ENCODE measurements at places on chromosomes 4 and X.

- no peak overlapping the region for H3K4me3 ChIP-seq
- H3K36me3 ChIP-seq = peaks cover 17% of the 10 kb centered on the region
- no peak overlapping the region for H3K27ac ChIP-seq
- DNase-seq = no peak
- H3K4me1 ChIP-seq = peaks cover under 1% of the 10 kb centered on the region
- H3K27me3 ChIP-seq = no peaks in the 10 kb centered on the region
Measured at GRCh38 chr4:6160536-6160935, 39.8 kb downstream of the JAKMIP1 start.

DNA sequence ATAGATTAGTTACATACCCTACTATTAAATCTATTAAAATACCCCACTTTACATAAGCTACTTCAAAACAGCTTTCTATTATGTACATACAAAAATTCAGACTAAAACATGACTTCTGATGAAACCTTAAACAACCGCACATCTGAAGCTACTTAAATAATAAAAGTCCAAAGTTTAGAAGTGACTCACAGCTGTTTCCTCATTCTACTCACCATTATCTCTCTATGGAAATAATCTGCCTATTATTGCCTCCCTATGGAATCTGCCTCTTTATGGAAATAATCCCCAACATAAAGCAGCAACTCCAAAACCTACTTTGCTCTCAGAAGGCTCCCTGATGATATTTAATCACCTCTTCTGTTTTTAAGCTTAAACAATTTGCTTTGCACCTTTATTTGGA, 15.7 kb upstream of the BANK1 start:
- no peak overlapping the region for H3K4me3 ChIP-seq
- H3K27ac ChIP-seq = no peak overlapping the region

GRCh38 chr4:8262637-8263322, 6.8 kb upstream of the HTRA3 start:
- H3K36me3 ChIP-seq = no peaks in the 10 kb centered on the region
- no peak overlapping the region for H3K27ac ChIP-seq
- no peaks in the 10 kb centered on the region for H3K27me3 ChIP-seq
- H3K4me1 ChIP-seq = no peaks in the 10 kb centered on the region
- no peak for DNase-seq
- H3K4me3 ChIP-seq = no peak overlapping the region

- H3K4me1 ChIP-seq = peaks cover 4% of the 10 kb centered on the region
- no peaks in the 10 kb centered on the region for H3K27me3 ChIP-seq
- no peak for DNase-seq
- no peak overlapping the region for H3K4me3 ChIP-seq
Measured at GRCh38 chr4:48801016-48801715, 21.1 kb upstream of the FRYL start.

- DNase-seq = no peak
- H3K27me3 ChIP-seq = no peaks in the 10 kb centered on the region
- no peak overlapping the region for H3K27ac ChIP-seq
- no peak overlapping the region for H3K4me3 ChIP-seq
Measured at GRCh38 chrX:133171962-133172708, 46.0 kb downstream of the TFDP3 start.

- H3K27me3 ChIP-seq = no peaks in the 10 kb centered on the region
- H3K27ac ChIP-seq = no peak overlapping the region
- H3K4me1 ChIP-seq = no peaks in the 10 kb centered on the region
- H3K36me3 ChIP-seq = no peaks in the 10 kb centered on the region
Measured at GRCh38 chrX:135543172-135543571, 22.7 kb downstream of the INTS6L start.

DNA sequence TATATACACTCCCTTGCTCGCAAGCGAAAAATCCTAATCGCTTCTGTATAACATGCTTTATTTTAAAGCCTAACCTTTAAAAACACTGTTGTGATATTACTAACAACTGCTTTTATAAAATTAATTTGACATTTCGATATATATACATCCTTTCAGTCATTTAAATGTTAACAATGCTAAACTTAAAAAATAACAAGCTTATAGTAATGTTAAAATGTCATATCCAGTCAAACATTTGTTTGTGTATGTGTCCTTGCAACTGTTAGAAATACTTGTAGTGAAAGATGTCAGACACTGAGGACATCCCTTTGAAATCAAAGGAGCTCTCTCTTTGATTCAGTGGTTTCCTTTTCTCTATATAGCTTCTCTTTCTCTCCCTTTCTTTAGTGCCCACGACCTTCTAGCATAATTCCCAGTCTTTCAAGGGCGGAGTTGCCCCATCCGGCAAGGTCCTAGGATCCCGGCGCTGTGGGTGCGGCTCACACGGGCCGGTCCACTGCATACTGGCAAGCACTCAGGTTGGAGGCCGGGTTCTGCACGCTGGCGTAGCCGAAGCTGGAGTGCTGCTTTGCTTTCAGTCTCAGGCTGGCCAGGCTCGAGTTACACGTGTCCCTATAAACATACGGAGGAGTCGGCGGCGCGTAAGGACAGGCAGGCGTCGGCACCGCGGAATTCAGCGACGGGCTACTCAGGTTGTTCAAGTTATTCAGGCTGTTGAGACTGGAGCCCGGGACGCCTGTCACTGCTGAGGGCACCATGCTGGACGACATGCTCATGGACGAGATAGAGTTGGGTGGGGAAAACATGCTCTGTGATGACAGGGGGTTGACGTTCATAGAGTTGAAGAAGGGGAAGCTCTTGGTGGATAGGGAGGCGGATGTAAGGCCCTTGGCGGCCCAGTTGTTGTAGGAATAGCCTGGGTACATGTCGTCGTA, 5.0 kb downstream of the PITX2 start:
- DNase-seq = peak; percentile 88
- peaks cover 77% of the 10 kb centered on the region for H3K27me3 ChIP-seq
- no peaks in the 10 kb centered on the region for H3K36me3 ChIP-seq
- no peaks in the 10 kb centered on the region for H3K4me1 ChIP-seq

DNA sequence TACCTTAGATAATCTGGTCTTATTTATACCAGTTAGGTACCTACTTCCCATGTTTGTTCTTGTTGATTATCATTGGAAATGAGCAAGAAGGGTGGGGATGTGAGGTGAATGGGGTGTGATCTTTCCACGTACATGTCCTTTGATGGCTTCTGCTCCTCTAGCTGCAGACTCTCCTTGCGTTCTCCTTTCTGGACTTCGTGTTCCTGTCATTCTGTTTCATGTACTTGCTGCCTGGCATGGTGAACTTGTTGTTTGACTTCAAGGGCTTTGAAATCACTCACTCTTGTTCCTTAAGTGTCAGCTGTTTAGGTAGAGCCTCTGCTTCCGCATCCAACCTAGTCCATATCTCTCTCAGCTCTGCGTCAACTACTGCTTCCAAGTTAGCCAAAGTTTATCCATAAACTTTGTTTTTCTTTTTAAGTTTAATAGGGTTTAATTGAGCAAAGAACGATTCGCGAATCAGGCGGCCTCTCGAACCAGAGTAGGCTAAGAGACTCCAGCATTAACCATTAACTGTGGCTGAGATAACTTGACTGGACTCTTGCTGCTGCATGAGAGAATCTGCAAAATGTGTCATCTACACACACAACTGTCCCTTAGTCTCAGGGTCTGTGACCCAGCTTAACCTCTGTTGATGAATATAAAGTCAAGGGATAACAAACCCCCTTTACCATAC, 42.8 kb downstream of the FHL1 start:
- H3K27me3 ChIP-seq = no peaks in the 10 kb centered on the region
- no peak for DNase-seq
- no peak overlapping the region for H3K27ac ChIP-seq

DNA sequence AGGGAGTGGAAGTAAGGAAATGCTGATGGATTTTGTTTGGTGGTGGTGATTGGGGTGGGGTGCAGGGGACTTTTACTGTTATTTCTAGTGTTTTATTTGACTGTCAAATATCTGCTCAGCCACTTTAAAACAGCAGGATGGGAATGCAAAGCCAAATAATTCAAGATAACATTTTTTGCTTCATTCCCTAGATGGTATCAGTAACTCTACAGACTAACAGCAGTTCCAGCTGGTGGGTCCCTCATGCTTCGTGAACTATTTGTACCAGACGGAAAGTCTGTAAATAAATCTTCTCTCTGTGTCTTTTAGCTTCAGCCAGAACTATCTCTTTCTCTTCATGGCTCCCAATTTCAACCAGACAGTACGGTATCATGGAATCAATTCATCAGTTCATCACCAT, 27.5 kb downstream of the GPR143 start:
- H3K27ac ChIP-seq = no peak overlapping the region
- no peak for DNase-seq
- peaks cover 10% of the 10 kb centered on the region for H3K36me3 ChIP-seq
- H3K27me3 ChIP-seq = no peaks in the 10 kb centered on the region
- H3K4me1 ChIP-seq = no peaks in the 10 kb centered on the region

DNA sequence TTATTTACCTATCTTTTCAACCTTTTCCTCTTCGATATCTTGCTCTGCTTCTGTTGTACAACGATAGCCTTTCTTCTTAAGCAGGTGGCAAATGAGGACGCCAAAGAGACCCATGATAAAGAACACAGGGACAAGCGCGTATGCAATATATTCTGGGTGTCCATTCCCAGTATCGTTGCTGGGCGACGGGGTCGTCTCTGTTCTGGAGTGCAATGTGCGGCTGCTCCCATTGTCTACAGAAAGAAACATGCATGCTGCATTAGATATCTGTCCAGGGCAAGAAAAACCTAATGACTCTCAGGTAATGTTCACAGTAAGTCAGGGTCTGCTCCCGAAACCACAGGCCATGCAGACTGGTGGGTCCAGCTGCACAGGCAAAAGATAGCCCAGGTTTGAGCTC, 36.9 kb downstream of the RELL1 start:
- H3K4me3 ChIP-seq = no peak overlapping the region
- DNase-seq = no peak
- peaks cover 10% of the 10 kb centered on the region for H3K4me1 ChIP-seq
- 0 out of 2 replicates have a peak, but pooled peaks cover 15% of the 10 kb centered on the region for H3K36me3 ChIP-seq
- H3K27me3 ChIP-seq = no peaks in the 10 kb centered on the region
- no peak overlapping the region for H3K27ac ChIP-seq

- H3K4me1 ChIP-seq = peaks cover 3% of the 10 kb centered on the region
- H3K36me3 ChIP-seq = no peaks in the 10 kb centered on the region
- H3K27me3 ChIP-seq = no peaks in the 10 kb centered on the region
- H3K4me3 ChIP-seq = no peak overlapping the region
- H3K27ac ChIP-seq = no peak overlapping the region
Measured at GRCh38 chr4:26273616-26273980, 47.2 kb upstream of the RBPJ start.

GRCh38 chrX:19814778-19815177, 72.6 kb downstream of the SH3KBP1 start:
- H3K27ac ChIP-seq = no peak overlapping the region
- no peaks in the 10 kb centered on the region for H3K4me1 ChIP-seq
- H3K4me3 ChIP-seq = no peak overlapping the region
- H3K27me3 ChIP-seq = no peaks in the 10 kb centered on the region
- peaks cover 8% of the 10 kb centered on the region for H3K36me3 ChIP-seq

DNA sequence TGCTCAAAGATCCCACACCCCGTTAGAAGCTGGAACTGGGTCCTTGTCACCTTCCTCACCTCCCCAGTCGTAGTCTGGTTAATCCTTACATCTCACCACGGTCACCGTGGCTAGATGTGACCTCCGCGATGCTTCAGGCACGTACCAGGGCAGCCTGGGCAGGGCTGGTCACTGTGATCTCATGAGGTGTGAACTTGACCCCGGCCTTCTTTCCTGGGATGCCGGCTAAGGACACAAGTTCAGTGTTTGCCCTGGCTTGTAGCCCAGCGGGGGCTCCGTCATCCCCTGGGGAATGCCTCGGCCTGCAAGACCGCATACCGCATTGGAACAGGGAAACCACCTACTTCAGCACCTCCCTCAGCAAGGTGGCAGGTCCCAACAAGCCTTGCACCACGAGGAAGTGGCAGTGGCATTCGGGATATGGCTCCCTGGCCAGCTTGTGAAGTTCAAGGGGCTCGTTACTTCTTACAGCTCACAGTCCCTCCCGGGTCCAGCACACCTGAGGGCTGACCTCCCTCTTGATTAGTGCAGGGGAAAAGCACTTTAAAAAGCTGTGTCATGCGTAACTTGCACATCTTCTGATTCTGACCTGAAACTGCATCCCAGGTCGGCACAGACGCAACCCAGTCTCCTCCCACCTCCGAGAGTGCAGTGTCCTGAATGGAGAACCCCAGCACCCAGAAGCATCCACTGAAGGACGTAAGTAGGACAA, 25.9 kb downstream of the NOP14 start:
- DNase-seq = peak; percentile 46
- H3K27me3 ChIP-seq = no peaks in the 10 kb centered on the region
- H3K4me3 ChIP-seq = peak overlapping the region; percentile 81
- no peaks in the 10 kb centered on the region for H3K4me1 ChIP-seq
- H3K27ac ChIP-seq = no peak overlapping the region
- H3K36me3 ChIP-seq = peaks cover 39% of the 10 kb centered on the region

- H3K27me3 ChIP-seq = no peaks in the 10 kb centered on the region
- H3K27ac ChIP-seq = no peak overlapping the region
- peaks cover 13% of the 10 kb centered on the region for H3K4me1 ChIP-seq
Measured at GRCh38 chr4:7983296-7983695, 43.6 kb upstream of the AFAP1 start.

GRCh38 chr4:37528166-37528885, 157.8 kb downstream of the RELL1 start:
- H3K27me3 ChIP-seq = no peaks in the 10 kb centered on the region
- DNase-seq = no peak
- no peaks in the 10 kb centered on the region for H3K4me1 ChIP-seq
- H3K4me3 ChIP-seq = no peak overlapping the region

DNA sequence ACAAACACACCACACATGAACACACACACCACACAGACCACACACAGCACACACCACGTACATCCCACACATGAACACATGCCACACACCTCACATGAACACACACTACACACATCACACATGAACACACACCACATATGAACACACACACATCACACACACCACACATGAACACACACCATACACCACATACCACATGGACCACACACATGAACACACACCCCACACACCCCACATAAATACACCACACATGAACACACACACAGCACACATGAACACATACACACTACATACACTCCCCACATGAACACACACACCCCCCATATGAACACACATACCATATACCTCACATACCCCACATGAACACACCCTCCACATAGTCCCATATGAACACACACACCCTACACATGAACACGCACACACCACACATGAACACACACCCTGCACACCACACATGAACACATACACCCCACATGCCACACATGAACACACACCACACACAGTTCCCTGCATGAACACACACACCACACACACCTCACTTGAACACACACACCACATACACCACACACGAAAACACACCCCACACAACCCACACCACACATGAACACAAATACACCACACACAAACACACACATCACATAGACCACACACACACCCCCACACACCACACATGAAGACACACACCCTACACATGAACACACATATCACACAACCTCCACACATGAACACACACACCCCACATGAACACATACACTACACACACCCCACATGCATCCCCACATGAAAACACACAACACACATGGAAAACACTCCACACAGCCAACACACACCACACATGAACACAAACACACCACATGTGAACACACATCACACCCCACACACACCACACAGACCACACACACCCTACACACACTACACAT, 18.3 kb downstream of the PNMA6E start:
- no peaks in the 10 kb centered on the region for H3K27me3 ChIP-seq
- no peak overlapping the region for H3K27ac ChIP-seq
- DNase-seq = no peak
- H3K4me1 ChIP-seq = no peaks in the 10 kb centered on the region
- H3K36me3 ChIP-seq = peaks cover 5% of the 10 kb centered on the region
